ENCODE measurements at places on chromosomes 1 and 21.

DNA sequence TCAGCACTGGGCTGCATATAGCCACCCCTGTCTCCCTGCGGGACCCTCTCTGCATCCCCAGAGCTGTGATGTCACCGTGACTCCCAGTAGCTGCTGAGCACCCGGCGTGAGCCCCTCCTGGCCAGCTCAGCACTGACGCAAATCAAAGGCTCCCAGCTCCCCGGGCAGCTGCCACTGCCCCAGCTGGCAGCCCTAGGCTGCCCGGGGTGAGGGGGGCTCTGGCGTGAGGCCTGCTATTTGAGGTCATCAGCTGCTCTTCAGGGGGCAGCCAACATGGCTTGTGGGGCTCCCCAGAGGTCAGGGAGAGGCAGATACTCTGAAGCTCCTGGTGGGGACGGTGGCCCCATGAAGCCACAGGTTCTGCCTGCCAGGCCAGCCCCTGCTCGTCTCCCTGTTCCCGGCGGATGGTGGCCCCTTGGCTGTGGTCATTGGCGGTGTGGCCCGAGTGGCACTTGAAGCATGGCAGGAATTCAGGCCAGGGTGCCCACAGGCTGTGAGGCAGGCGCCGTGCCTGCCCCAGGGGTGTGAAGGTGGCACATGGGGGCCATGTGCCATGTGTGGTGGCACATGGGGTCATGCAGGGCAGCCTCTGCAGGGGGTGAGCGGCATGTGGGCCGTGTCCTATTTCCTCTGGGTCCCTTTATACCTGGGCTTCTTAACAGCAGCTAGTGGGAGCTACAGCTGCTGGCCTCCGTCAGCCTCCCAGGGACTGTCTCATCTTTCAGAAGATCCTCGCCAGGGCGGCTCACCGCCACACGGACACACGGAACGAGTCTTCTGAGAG is 85.4 kb downstream of the SIK1 start:
- DNase-seq = no peak

DNA sequence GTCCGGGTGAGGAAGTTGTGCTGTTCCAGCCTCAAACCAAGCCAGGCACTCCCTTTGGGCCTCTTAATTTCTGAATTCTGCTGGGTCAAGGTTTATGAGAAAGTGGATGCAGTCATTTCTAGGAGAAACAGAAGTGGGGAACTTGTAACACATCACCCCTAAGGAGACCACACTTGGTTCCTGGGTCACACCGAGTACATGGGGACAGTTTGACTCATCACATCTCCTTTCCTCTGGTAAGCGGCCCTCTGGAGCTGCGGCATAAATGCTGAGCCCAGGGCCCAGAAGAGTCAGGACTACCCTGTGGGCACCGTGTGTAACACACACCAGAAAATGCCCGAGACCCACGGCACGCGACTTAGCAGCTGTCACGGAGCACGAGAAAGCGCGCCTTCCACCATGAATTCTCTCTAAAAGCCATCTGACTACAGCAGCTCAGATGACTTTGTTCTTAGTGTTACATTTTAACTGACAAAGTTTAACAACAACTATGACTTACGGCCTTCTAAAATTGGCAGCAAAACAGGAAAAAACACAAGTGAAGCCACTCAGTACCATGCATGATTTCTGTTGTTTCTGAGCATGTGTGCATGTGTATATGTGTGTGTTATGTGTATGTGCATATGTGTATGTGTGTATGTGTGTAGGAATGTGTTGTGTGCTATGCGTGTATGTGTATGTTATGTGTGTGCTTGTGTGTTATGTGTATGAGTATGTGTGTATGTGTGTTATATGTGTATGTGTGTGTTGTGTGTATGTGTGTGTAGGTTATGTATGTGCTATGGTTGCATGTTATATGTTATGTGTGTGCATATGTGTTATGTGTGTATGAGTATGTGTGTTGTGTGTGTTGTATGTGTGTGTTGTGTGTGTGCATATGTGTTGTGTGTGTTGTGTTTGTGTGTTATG is 50.8 kb downstream of the TOMM20 start:
- DNase-seq = no peak

DNA sequence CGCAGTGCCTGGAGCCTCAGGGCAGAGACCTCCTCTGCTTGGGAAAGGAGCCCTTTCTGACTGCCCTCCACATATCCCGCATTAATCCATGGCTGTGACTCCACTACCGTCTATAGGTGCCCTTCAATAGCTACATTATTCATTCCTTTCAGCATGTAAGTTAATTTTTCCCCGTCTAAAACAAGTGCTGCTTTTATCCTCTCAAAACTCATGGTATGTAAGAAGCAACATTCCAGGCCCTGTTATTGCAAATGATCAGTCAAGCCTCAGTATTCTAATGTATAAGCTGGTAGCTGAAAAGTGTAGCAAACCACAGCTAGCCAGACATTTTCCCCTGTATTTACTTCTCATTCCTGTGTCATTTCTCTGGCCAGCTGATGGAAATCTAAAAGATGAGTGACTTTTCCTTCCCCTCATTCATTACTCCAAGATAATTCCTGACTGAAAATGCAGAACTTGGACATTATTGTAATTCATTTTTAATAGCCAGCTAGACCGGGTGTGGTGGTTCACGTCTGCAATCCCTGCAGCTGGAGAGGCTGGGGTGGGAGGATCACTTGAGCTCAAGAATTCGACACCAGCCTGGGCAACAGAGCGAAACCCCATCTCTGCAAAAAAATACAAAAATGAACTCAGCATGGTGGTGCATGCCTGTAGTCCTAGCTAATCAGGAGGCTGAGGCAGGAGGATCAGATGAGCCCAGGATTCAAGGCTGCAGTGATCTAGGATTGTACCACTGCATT is 88.5 kb upstream of the SOD1 start:
- no peak for DNase-seq

- DNase-seq = no peak
These were observed 671.9 kb upstream of the USP24 start for GRCh38 chr1:55886856-55887712.

- no peak for DNase-seq
These were observed at the start of gene PCP4 for GRCh38 chr21:39867198-39867650. PCP4 (plus strand) TSS chr21:39867438; CDS start chr21:39867502, 64 bp downstream.

DNA sequence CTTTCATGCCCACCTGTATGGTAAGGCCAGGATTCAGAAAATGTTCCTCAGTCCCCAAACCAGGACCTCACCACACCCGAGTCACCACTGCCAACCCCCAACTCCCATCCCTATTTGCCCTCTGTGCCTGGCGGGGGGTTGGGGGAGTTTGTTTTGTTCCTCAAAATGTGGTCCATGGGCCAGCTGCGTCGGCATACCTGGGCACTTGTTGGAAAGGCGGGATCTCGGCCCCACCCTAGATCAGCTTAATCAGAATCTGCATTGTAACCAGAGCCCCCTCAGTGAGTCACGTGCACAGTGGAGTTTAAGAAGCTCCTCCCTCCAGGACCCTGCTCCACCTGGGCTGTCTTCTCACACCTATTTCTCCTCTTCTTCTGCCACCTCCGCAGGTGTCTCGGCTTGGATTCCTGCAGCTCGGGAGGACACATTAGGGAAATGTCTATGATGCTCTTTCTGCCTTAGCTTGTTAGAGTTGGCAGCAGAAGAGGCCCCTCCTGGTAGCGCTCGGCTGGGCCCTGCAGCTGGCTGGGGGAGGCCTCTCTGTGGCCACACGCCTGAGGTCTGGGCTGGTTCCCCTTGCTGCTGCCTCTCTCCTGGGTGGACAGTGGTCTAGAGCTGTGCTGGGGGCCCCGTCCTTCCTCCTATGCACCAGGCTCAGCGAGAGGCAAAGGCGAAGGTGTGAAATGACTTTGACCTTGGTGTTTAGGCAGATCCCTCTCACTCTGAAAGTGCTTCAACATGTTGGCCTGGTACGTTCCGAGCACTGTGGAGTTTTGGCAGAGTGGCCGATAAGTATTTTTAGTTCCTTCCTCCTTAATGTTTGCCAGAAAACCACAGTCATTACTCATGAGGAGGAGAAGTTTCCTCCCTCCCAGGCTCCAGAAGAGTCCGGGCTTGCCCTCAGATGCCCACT is 41.8 kb upstream of the CAMTA1 start:
- no peak for DNase-seq

DNA sequence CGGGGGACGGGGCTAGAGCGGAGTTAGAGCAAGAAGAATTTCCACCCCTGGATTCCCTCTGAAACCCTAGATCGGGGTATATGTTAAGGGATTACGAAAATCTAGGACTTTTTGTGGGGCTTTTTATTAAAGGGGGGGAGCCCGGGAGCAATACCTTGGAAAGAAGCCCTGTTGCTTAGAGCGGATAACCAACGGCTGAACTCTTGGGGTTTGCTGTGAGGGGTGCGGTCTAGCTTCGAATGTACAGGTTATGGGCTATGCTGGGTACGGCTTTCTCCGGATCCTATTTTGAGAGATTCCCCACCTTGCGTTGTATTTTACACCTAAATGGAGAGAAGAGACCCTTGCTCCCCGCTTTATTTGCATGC is 626 bp downstream of the DYRK3 start:
- DNase-seq = no peak

DNA sequence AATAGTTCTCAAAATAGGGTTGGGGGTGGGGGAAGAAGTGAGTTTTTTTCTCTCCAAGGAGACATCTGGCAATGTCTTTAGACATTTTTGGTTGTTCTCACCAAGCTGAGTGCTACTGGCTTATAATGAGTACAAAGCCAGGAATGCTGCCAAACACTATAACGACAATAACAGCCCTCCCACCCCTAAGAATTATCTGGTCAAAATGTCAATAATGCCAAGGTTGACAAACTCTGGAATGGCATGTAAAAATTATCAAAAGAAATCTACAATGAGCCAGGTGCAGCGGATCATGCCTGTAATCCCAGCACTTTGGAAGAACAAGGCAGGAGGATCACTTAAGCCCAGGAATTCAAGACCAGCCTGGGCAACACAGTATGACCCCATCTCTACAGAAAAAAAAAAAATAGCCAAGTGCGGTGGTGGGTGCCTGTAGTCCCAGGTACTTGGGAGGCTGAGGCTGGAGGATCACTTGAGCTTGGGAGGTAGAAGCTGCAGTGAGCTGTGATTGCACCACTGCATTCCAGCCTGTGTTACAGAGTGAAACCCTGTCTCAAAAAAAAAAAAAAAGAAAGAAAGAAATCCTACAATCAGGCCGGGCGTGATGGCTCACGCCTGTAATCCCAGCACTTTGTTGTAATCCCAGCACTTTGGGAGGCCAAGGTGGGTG is 2.5 kb downstream of the ATP5PF start:
- DNase-seq = no peak

DNA sequence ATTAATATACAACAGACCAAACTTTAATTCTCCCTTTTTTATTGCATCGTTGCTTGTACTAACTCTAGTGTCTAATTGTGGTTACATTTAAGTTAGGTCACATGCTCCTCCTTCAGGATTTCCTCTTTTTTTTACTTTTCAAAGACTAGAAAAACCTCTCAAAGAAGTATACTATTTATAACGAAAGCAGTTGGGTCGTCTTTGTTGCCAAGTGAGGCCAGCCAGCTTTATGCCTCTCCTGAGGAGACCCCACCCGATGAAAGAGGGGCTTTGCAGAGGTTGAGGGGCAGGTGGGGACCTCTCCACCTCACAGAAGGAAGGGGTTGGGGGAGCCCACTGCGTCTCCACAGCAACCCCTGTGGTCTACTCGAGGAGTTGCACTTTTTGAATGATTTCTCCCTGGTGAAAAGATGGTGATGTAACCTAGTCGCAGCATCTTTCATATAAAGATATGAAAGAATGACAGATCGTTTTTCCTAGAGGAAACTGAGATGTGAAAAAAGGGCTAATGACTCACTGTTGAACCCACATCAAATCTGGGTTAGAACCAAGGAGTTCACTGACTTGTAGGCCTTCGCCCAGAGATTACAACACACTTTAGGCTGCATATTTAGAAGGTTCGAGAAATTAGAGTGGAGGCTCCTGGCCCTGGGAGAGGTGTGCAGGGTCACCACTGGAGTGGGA is 6.4 kb downstream of the TGFB2 start:
- no peak for DNase-seq

- DNase-seq = no peak
These were observed 59.2 kb downstream of the CLSTN1 start for GRCh38 chr1:9764550-9764949.

GRCh38 chr1:107879346-107879745 is 85.6 kb downstream of the VAV3 start:
- DNase-seq = no peak

GRCh38 chr1:161198194-161198896 is 509 bp downstream of the ADAMTS4 start:
- DNase-seq = no peak

GRCh38 chr1:248416226-248416625 is 13.4 kb downstream of the OR2T1 start:
- DNase-seq = no peak

- no peak for DNase-seq
These were observed 105.2 kb downstream of the SUSD4 start for GRCh38 chr1:223258751-223259198.

GRCh38 chr21:19458295-19458694 is 1054.7 kb upstream of the TMPRSS15 start:
- no peak for DNase-seq

DNA sequence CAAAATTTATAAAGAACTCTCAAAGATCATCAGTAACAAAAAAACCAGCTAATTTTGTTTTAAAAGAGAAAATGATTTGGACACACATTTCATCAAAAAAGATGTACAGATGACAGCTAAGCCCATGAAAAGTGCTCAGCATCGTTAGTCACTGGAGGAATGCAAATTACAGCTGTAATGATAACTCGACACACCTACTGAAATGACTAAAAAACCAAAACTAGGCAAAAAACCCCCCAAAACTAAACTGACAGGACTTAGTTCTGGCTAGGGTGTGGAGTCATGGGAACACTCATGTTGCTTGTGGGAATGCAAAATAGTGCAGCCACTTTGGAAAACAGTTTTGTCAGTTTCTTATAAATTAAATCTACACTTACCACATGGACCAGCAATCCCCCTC is 59.5 kb downstream of the CNIH3 start:
- DNase-seq = no peak

DNA sequence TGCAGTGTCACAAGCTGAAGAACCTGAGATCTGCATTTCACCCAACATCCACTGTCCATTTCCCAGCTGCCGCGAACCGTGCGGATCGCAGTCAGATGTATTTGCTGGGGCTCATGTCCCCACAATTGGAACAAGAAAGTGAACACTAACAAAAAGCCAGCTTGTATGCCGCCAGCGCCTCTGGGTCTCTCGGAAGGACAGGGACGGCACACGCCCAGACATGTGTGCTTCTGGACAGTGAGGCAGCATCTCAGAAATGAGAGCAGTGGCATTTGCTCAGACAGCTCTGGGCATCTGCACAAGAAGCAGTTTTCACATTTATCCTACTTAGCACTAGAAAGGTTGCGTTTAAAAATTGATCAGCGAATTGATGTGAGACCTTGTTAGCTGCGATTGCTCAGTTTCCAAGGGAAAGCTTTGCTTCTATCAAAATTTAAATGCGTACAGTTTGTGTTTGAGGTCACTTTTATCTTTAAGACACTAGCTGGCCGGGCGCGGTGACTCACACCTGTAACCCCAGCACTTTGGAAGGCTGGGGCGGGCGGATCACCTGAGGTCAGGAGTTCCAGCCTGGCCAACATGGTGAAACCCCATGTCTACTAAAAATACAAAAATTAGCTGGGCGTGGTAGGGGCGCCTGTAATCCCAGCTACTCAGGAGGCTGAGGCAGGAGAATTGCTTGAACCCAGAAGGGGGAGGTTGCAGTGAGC is 28.7 kb downstream of the KCNAB2 start:
- no peak for DNase-seq

GRCh38 chr1:20302108-20302471 is 11.4 kb downstream of the VWA5B1 start:
- DNase-seq = no peak

Data from T-helper 22 cell (primary cell).